Activated CD4-positive, alpha-beta T cell treated with anti-CD3 and anti-CD28 coated beads, Interleukin-2, amount 10 ng/mL, durations not matched to agents 24 days and 14 days (primary cell): ENCODE measurements at places on chromosomes 5 and 9. TPM values are rescaled to one million over a fixed set of nuclear protein-coding genes. Genes with fewer than 3 reads are reported as not detected.

Gene STC2
- total RNA-seq = 32.8 and 41.0 TPM in 2 replicates

Gene PIGO
- 32.5 and 37.2 TPM in 2 replicates for total RNA-seq

DNA sequence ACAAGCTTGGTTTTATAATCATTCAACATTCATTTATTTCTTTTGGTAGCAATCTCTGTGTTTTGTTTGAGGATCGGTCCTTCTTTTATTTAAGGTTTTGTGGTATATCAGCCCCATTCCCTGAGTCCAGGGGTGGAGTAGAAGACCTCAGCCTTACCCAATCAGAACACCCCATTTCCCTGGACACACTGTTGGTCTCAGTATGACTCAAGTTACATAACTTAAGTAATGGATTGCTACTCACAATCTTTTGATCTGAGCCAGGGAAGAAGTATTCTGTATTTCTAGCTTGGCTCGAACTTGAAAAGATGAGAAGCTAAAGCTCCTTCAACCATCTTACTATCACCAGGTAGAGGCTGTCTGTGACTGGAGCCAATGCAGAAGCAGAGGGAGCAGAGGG is 175.2 kb upstream of the HAPLN1 start:
- H3K36me3 ChIP-seq = no peaks in the 10 kb centered on the region
- no peak for DNase-seq
- H3K4me1 ChIP-seq = no peaks in the 10 kb centered on the region
- no peak overlapping the region for H3K27ac ChIP-seq
- no peaks in the 10 kb centered on the region for H3K27me3 ChIP-seq

DNA sequence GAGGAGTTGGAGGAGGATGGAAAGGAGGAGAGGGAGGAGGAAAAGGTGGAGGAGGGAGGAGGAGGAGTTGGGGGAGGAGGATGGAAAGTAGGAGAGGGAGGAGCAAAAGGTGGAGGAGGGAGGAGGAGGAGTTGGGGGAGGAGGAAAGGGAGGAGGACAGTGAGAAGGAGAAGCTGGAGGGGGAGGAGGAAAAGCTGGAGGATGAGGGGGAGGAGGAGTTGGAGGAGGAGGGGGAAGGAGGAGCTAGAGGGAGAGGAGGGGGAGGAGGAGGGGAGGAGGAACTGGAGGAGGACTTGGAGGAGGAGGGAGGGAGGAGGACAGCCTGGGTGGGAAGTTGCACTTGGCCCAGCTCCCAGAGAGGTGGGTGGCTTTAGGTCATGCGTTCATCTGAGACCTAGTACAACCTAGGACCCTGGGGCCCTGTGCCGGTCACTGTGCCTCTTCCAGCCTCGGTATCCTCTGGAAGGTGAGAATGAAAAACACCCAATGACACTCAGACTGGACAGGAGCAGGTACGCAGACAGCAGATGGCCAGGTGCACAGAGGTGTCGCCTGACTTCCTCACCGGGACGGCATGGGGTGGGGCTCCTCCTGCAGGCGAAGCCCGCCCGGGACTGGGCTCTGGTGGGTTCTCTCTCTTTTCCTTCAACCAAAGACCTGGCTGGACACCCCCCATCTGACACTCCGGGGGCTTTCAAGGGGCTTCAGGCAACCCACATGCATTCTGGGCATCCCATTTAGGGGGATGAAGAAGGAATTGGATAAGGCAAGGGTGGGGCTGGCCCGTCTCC is 12.2 kb upstream of the SLC2A6 start:
- H3K27me3 ChIP-seq = peaks cover 3% of the 10 kb centered on the region
- H3K36me3 ChIP-seq = no peaks in the 10 kb centered on the region
- no peak overlapping the region for H3K27ac ChIP-seq
- H3K4me3 ChIP-seq = no peak overlapping the region
- no peak for DNase-seq
- no peaks in the 10 kb centered on the region for H3K4me1 ChIP-seq
